AML-193 (cell line): ENCODE measurements at places on chromosomes 12 and 14.
A peak's percentile ranks its signal among the peaks of the same experiment; 100 is the strongest.

DNA sequence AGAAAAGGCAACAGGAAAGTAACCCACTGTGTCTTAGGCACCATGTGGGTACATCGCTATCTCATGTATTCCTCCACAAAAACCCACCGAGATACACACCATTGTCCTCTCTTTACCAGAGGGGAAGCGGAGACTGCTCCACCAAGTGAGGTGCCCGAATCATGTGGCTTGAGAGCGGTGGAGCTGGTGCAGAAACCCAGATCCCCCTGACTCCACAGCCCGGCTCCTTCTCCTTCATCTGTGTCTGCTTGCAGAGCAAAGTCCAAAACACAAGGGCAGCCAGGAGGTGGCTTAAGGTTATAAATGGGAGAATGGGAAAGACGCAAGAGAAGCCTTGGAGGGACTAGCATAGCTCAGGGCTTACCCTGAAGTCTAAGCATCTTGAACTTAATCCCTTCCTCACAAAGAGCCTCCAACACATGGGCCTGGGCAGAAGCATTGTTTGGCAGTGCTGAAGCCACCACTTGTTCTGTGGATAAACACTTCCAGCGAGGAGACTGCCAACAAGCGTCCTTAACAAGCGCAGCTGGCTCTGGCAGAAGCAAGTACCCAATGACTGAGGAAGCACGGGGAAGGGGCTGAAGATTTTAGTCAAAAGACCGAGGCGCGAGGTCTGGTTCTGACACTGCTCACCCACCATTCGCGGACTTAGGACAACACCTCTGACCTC lies 83.0 kb downstream of the TTC7B start:
- DNase-seq, result no peak

DNA sequence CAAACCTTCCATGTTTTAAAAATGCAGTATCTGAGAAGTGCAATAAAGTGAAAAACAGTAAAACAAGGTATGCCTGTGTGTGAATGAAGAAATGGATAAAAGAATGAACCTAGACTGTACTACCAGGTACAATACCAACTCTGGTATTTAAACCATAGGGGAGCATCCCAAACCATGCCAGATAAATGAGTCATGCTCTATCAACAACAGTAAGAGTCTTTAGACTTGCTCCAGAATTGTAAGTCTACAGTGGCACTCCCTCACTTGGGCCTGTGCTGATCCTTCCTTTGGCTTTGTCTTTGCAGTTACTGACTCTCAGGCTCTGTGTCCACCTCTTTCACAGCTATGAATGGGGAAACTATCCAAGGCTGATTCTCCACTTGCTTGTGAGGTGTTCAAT lies 38.1 kb downstream of the BBS10 start:
- DNase-seq, result no peak

DNA sequence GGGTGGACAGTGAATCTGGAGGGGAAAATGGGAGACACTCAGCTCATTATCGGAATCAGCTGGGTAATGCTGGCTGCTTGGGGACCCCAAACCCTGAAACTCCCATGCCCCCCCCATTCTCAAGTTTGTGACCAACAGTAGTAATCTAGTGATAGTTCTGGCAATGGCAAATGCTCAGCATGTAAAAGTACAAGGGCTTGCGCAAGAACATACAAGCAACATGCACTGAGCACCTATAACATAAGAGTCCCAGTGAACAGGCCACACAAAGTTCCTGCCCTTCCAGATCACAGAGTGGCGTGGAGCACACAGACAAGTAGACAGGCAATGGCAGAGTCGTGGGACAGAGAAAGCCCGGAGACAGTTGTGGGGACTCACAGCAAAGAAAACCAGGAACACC lies 407.9 kb downstream of the MED13L start:
- DNase-seq, result no peak

DNA sequence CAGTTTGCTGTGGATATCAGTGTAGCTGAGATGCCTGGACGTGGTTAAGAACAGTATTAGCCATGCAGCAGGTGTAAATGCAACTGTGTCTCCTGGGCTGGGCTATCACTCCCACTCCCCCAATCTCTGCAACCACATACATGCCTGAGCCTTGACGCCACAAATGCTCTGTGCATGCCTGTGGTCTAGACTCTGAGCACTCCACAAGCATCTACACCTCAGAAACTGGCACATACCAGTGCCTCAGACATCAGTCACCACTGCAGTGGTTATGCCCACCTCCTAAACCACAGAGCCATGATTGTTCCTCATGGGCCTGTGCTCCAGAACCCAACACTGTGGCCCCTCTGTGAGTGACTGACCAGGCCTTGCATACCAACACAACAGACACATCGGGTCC lies 226.8 kb upstream of the ALG10 start:
- no peak for DNase-seq

DNA sequence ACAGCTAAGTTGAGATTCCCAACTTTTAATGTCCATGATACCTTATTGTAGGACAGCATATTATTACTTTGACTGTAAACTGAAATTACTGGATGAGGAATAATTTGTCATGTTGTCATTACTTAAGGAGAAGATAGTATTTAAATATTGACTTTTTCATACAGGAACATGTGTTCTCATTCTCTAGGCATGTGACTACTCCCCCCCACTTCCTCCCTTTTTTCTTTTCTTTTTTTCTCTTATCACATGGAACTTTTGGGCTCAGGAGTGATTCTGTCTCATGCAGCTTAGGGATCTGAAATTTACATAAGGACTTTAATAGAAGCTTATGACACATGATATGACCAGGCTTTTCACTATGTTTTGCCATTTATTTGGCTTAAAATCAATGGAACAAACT lies 127.7 kb upstream of the SLCO1C1 start:
- no peak for DNase-seq

- no peak for DNase-seq
These were observed 234.2 kb downstream of the CRADD start for GRCh38 chr12:93911396-93911795.

- DNase-seq, result no peak
These were observed 320 bp upstream of the PRPF39 start for GRCh38 chr14:45083617-45083975.

DNA sequence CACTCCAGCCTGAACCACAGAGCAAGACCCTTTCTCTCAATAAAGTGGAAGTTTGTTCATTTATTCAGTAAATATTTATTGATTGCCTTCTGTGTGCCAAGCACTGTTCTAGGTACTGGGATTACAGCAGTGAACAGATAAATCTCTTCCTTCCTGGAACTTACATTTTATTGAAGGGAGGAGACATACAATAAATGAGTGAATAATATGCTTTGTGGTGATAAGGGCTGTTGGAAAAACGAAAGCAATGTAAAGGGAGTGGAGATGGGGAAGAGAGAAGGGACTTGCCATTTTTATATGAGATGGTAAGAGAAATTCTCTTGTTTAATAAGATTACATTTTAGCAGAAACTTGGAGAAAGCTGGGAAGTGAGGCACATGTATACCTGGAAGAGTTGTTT lies 1.6 kb downstream of the GSKIP start:
- DNase-seq, result no peak

- no peak for DNase-seq
These were observed 954 bp upstream of the CALCOCO1 start for GRCh38 chr12:53728206-53728605.

- no peak for DNase-seq
These were observed 742.0 kb downstream of the GALC start for GRCh38 chr14:87251011-87251410.

DNA sequence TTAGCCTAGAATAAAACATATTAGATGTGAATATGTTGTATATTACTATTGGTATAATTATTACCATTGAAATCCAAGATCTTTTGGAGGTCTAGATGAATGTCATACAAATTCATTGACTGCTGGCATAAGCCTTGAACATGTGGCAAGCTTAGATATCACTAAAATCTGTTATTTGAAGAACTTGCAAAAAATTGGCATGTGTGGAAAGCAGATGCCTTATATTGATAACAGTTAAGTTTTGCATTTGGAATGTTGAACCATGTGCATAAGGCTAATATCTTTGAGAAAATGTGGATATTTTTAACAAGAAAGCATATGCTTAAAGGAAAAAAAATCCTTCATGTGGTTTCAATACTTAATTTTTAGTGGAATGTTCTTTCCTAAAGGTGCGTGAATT lies 203.6 kb upstream of the PRICKLE1 start:
- DNase-seq, result no peak

DNA sequence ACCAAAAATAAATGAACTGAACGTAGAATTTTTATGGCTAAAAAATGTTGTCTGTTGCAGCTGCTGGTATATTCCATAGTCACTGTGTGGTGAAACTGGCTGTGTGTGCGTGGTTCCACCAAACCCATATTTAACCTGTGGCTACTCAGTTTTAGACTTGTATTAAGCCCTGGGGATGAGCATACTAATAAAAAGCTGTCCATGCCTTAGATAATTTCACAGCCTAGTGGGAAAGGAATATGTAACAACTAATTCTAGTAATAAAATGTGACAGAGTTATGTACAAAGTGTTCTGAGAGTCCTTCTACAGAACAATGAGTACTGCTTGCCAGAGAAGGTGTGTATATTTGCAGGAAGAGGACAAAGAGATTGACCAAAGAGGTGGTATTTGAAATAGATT lies 125.5 kb downstream of the TMTC3 start:
- no peak for DNase-seq

DNA sequence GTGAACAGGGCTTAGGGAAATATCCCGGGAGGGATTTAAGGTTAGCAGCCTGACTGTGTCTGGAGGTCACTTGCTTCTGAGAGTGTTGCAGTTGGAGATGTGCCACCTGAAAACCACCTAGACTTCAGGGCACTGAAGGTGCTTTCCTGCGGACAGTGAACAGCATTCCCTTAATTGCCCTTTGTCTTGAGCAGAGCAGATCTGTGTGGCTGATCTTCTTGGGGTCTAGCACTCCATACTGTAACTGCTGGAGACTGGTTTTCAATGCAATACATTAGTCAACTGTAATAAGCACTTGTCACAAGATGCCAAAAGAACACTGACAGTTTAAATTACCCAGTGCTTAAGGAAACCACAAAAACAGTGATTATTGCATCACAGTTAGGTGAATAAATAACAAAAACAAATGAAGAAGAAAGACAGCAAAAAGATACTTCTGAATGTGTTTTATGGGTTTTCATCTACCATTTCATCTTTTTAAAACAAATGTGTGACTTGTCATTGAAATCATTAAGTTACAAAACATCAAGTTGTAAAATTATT lies 111.8 kb downstream of the PRIMA1 start:
- no peak for DNase-seq

DNA sequence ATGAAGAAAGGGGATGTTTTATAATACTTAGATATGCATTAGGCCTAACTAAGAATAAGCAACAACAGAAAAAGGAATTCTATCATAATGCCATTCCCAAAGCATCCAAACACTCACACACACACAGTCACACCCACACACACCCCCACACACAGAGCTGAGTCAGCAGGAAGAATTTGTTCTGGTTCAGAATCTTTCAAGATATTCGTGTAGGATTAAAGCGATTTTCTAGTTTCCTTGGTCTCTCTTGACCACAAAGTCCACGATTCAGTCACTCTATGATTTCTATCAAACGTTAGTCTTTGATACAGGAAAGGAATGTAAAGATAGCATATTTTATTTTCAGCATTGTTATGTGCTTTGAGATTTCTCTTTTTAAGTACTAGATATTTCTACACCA lies 382.6 kb upstream of the DCN start:
- no peak for DNase-seq

DNA sequence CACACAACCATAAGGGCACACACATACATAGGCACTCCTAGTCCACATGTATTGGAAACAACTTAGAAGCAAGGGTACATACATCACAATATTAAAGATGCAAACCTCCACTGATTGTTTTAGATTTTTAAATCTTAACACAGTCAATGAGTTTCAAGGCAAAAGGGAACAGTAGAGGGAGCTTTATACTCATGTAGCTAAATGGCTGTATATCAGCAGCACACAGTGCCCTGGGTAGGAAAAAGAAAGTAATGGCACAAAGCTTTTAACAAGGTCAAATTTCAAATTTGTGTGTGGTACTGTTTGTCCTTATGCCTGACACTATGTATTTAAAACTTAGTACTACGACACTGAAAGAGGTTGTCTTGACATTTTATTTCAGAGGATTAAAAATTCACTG lies 262.0 kb downstream of the MED13L start:
- peak; percentile 51 for DNase-seq

DNA sequence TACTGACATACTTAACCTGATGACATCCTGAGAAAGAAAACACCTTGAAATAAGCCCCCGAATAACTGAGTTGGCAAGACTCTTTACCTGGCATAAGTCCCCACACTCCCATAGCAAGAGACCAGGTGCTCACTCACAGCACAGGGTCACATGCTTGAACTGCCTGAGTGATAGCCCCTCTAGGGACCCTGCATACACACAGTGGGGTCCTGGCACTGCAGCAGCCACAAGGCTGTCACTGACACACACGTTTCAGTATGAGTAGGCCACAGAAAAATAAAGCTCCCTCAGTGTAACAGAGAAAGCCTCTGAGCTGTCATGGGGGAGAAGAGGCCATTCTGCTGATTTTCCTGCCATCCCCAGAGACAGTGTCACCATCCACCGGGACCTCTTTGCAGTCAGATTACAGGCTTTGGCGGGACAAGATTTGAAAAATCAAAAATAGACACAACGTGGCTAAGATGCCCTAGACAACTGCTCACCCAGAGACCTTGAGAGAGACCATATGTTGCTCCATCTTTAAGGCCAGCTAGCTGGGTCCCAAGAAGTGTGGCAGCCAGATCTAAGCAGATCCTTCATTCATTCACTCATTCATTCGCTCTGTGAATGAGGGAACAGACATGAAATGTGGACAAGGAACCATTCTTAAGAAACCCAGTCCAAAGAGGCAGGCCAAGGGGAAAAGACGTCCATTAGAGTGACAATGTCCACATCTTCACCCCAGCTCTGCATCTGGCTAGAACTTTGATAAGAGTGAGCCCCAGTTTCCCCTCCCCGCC lies 1.6 kb downstream of the SCARB1 start:
- no peak for DNase-seq

GRCh38 chr12:80946591-80946990 lies 8.9 kb upstream of the LIN7A start:
- peak; percentile 34 for DNase-seq

- DNase-seq, result no peak
These were observed 30.3 kb upstream of the KLRF1 start for GRCh38 chr12:9796971-9797370.

GRCh38 chr12:100404769-100405407 lies 48.0 kb downstream of the SLC17A8 start:
- peak; percentile 48 for DNase-seq

GRCh38 chr12:92191061-92191460 lies 45.4 kb upstream of the BTG1 start:
- peak; percentile 36 for DNase-seq

- DNase-seq, result no peak
These were observed 16.9 kb upstream of the GXYLT1 start for GRCh38 chr12:42161529-42161928.

DNA sequence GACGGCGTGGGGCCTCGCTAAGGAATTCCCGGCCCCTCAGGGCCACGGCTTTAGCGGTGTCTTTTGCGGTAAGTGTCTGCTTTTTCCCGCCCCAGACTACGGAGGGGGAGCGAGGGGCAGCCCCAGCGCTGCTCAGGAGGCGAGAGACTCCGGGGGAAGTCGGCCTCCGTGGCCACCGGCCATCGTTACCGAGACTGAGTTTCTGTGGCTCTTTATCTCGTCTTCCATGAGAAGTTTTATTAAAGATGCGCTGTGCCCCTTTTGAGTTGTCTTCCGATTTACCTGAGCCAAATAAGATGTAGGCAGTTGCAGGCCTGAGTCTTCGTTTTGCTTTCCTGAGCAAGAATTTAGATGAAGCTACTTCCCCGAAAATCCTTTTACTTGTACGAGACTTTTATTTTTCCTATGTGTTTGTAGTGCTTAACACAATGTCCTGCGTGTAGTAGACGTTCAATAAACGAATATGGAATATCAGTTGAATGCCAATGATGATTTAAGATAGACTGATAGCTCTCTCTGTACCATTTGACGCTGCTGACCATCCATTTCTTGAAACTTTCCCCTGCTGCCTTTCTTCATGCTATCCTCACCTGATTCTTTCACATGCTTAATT lies 462 bp downstream of the SRP54 start:
- DNase-seq, result no peak
